A549 treated with RU486 at 1 μM for 4 hours (cell line): ENCODE measurements at places on chromosomes 7 and 10. TPM values are rescaled to one million over a fixed set of nuclear protein-coding genes. Genes with fewer than 3 reads are reported as not detected.

The TMEM184A gene
- 9.0 to 17.3 TPM (median 12.6 TPM) in 5 replicates for total RNA-seq

The SLIT1 gene
- 0.02 to 0.23 TPM (median 0.06 TPM) in 4 of 5 replicates, not detected in the other for total RNA-seq

The MMP21 gene
- total RNA-seq, result 0.05 TPM in 1 of 5 replicates, not detected in the others

The NXPH1 gene
- total RNA-seq, result not detected in 5 replicates

The FOXI2 gene
- total RNA-seq, result not detected in 5 replicates

The NOS3 gene
- total RNA-seq, result 0.15 to 0.55 TPM (median 0.49 TPM) in 5 replicates

The CAPZA2 gene
- 83.9 to 191 TPM (median 126 TPM) in 5 replicates for total RNA-seq

The MYO3A gene
- not detected in 5 replicates for total RNA-seq

The WDR86 gene
- total RNA-seq, result 0.18 to 0.22 TPM (median 0.19 TPM) in 3 of 5 replicates, not detected in the others

The CALML3 gene
- total RNA-seq, result not detected in 5 replicates

The SPDYE1 gene
- total RNA-seq, result not detected in 5 replicates

The ELN gene
- 0.08 to 0.10 TPM (median 0.09 TPM) in 4 of 5 replicates, not detected in the other for total RNA-seq

The PSD gene
- 0.15 to 0.78 TPM (median 0.51 TPM) in 5 replicates for total RNA-seq

The FFAR4 gene
- 0.14 to 0.44 TPM (median 0.25 TPM) in 5 replicates for total RNA-seq

The DLX5 gene
- total RNA-seq, result not detected in 5 replicates

The NME8 gene
- not detected in 5 replicates for total RNA-seq

The MGAM2 gene
- 0.02 TPM in 1 of 5 replicates, not detected in the others for total RNA-seq

The GFRA1 gene
- 8.6 to 11.3 TPM (median 9.3 TPM) in 5 replicates for total RNA-seq

The SSC4D gene
- total RNA-seq, result 0.83 to 1.4 TPM (median 1.2 TPM) in 5 replicates

The FAM25A gene
- not detected in 5 replicates for total RNA-seq

The NSUN6 gene
- 3.9 to 6.2 TPM (median 5.6 TPM) in 5 replicates for total RNA-seq

The ADRA2A gene
- 0.05 to 0.07 TPM (median 0.06 TPM) in 4 of 5 replicates, not detected in the other for total RNA-seq

The SPDYE5 gene
- total RNA-seq, result not detected in 5 replicates

The UCMA gene
- total RNA-seq, result not detected in 5 replicates

The FAM13C gene
- 0.15 to 0.27 TPM in 2 of 5 replicates, not detected in the others for total RNA-seq

The PKD2L1 gene
- total RNA-seq, result 0.07 TPM in 1 of 5 replicates, not detected in the others
